ENCODE measurements at places on chromosomes 2 and 18.

DNA sequence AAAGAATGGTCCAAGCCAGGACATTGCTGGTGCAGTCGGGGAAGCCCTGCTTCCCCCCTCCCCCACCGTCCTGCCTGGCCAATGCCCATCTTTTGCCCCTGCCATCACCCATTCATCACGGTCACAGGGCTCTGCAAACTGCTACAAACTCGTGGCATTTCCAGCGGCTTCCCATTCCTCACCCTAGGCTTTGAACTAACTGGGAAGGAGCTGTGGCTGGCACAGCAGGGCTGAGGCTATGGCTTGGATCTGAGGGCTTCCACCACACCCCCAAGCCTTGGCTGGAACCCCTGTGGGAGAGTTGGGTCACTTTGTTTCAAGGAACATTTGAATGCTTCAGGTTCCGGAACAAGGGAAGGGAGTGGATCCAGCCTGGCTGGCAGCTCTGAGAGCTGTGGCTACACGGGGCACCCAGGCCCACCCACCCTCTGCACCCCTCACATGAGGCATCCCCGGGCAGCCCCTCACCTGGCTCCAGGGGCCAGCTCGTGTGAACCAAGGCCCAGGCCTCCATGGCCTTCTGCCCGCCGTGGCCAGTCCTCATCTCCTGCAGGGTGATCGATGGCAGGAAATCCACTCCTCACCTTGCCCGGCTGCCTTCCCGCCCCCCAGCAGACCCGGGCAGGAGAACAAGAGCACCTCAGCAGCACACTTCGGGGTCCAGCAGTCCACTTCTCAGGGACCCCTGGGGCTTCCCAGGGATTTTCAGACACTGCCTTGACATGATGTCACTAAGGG is 58.8 kb upstream of the OTOS start:
- no peak for DNase-seq

DNA sequence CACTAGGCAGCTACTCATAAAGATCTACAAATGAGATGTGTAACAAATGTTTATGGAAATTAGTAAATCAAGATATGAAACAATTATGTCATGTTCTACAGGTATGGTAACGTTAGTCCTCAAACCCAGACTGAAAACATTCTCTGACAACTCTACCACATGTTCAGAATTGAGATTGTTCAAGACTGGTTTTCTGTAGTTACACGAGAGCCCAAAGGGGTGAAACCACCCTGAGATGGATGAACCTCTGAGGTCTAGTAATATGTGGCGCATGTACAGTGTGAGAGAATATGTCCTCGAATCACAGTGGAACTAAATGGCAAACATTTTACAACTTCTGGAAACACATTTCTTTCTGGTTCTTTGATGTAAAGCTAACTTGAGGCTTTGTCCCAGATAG is 614.3 kb downstream of the ZEB2 start:
- DNase-seq = no peak

DNA sequence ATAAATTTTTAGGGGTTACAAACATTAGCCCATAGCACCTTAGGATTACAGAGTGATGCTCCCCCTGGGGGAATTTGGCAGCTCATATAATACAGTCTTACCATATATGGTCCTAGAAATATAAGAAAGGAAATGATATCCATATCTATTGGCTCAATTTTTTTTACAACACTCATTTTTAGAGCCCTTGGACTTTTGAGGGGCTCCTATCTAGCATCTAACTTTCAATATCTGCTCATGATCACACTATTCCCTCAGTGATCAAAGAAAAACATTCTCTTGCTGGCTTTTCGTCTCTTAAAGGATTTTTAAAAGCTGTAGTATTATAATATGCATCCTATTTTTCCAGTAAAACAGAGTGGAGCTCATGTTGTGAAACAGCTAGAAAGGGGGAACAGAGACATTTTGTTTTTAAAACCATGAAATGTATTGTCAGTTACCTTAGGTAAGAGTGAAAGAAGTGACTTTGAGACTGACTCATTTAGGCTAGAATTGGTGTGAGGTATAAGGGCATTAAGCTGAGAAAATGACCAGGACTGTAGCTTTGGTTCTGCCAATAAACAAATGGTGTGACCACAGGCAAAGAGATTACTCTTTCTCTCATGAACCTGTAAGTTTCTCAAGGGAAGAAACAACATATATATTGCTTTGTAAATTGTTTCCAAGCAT is 65.8 kb downstream of the ALPK2 start:
- peak; percentile 21 for DNase-seq

- peak; percentile 87 for DNase-seq
Measured at GRCh38 chr18:59139291-59139614, 431 bp upstream of the SEC11C start.

DNA sequence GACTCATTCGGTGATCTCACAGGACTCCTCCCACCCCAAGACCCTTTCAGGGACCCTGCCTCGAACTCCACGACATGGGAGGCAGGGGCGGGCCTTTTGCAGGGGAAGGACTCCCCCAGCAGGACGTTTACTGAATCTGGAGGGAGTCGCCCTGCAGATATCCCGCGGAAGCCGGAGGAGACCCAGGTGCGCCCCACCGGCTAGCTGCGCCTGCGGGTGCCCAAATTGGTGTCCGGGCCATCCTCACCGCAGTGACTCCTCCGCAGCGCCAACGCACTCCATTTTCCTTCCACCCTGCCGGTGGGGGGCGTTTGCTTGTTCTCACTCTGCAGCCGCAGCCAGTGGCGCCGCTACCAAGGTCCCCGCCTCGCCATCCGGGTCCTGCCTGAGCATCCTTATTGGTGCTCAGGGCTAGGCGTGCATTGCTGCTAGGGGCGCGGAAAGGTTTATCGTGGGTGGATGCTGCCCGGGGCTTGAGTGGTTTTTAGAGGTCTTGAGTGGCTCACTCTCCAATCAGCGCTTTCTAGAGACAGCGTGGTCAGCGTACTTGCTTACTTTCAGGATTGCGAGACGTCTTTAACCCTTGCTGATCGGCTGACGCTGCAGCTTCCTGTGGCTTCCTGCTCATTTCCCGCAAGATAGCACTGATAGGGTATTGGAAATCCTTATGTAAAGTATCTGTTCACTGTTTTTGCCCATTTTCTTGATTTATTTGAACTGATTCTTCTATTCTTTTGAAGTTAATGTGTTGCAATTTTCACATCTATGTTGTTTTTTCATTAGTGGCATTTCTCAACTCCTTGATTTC is 81.4 kb downstream of the BIN1 start:
- DNase-seq = peak; percentile 21

- no peak for DNase-seq
Measured at GRCh38 chr2:215439980-215440512, 4.2 kb upstream of the FN1 start.

DNA sequence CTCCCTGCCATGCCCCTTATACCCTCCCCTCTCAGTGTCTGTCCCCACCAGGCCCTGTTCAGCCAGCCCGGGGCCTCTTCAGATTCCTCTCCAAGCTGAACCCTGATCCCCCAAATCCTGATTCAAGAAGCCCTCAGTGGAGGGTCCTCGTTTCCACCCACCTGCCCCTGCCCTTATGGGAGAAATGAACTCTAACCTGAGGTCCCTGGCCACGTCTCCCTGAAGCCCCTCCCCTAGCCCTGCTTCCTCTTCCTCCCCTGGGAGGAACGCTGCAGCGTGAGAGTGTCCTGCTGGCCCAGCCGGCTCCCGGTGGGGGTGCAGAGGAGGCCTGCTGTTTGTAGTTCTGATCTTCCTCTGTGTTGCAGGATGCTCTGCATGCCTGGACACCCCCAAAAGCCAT is 56.7 kb upstream of the GLI2 start:
- no peak for DNase-seq

- DNase-seq = no peak
Measured at GRCh38 chr2:204483608-204484081, 61.6 kb upstream of the PARD3B start.

DNA sequence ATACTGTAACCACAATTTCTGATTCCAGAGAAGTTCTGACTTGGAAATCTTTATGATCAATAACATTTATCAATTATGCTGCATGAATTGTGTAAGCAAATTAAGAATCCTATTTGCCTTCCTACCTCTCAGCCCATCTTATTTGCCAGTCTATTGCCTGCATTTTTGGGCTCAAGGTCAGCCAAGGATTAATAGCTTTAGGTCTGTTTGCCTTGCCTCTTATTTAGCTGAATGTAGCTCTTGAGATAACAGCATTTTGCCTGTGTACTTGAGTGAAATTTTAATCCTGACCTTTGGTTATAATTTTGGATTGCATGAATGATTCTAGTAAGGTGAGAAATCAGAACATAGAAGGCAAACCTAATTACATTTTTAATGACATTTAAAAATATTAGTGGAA is 51.2 kb downstream of the MYO3B start:
- no peak for DNase-seq

DNA sequence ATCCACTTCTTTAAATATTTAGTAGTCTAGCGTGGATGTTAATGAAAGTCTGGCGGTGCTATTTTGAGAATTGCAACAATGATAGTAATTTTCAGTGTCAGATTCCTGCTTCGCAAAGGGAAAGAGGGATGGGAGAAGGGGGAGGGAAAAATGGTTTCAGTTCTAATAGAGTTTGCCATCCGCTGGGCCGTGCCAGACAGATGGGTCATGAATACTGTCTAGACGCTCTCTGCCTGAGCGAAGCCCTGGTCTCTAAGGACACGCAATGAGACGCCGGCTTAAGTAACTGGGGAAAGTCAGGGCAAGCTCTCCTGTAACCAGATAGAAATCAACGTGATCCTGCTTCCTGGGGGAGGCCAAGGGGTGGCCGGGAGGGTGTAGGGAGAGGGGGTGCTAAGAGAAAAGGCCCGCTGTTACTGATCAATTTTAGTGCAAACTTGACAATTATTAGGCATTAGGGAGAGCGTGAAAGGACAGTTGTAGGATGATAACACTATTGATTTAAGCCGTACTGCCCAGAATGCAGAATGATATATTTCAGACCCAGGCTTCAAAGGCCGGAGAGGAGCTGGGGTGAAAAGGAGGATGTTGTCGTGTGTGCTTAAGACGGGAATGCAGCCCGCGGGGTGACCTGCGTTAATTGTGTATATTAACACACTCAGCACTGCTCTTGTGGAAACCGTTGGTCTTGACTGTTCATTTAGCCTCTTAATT is 229.2 kb downstream of the LDLRAD4 start:
- no peak for DNase-seq

DNA sequence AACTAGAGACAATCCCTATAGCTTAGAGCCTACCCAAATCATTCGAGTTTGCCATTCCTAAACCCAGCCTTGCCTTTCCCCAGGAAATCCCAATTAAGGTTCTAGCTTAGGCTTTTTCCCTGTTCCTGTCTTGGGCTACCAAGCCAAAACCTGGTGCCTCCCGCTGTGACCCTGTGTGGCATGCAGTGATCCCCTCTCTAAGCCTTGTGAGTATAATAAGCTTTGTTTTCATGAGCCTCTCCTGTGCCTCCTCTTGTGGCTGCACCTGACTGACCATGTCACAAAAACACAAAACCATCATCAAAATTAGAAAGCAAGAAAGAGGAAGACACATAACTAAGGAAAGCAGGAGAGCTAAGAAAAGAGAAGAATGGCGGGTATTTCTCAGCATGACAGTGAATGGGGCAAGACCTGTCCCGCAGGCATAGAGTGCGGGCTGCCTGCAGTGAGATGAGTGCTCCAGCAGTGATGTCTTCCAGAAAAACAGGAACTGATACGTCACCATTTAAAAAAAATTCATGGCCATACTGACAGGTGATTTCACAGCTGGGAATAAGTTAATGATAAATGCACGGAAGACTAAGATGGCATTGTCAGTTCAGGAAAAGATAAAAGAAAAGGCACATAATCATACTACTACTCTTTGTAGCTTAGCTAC is 9.2 kb upstream of the PAIP2B start:
- DNase-seq = no peak

DNA sequence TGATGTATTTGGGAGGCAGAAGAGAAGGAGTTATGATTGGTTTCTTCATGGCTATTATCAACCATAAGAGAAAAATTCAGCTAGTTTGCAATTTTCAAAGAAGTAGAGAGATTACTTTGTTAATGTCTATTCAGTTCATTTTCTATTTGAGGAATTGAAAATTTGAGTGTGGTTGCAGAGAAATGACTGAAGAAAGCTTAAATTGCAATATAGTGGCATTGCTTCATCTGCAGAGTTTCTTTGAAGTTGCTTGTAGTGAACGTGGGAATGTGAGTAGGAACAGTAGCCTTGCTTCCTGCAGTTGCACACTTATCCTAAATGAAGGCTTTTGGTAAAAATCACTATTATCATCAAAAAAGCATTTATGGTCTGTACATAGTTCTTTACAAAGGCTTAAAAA is 14.7 kb upstream of the CYRIA start:
- DNase-seq = peak; percentile 85

DNA sequence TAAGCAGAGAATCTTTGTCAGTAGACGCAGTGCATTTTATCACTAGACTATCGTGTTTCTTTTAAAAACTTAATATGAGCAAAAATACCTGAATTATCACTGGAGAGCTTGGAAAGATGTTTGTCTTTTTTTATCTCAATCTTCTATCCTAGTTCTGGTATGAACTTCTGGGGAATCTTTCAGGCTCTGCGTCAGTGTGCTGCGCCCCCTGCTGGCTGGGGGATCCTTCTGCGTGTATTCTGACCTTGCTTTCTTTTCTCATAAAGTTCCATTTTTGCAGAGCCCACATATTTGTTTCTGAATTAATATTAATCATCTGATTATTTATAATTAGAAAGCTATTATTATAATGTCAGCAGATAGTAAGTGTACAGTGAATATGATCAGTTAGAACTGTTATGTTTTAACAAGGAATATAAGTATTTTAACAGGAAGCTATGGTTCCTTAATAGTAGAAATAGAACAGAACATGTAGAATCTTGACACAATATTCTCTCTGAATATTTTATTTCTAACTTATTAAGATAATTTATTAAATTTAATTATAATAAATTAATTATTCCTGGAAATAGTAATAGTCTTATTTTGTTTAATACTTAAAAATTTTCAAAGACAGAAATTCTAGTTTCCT is 945.0 kb upstream of the CRIM1 start:
- peak; percentile 40 for DNase-seq

DNA sequence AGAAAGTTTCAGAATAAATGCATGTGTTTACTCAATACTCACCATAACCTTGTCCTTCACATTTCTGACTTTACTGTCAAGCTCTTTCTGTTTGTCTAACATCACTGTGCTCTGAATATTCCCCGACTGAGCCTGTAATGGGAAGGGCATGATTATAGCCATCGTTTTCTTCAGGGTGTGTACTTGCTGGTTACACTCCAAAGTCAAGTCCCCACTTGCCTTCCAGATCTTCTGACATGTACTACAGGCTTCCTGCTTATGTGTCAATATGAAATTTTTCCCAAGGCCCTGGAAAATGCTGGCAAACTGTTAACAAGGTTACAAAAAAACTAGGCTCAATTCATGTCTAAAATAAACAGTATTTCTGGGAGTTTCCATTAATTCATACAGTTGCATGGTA is 12.9 kb downstream of the STAT1 start:
- DNase-seq = no peak

DNA sequence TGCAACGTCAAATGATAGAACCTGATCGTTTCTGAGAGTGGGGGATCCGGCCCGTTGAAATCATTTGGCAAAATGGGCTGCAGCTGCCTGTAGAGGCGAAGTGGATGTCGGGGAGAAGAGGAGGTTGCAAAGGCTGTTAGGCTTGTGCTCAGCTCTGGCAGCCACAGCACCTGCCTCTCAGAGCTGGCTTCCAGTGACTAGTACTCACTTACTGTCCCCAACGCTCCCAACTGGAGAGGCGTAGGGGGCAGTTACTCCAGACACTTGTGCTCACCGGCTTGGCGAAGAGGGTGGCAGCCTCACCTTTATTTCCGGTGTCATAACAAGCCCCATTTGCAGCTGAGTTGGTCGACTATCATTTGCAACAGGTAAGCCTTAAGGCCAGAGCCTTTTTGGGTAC is 37.9 kb downstream of the NCK2 start:
- no peak for DNase-seq

GRCh38 chr2:45789961-45790723 is 138.7 kb downstream of the PRKCE start:
- no peak for DNase-seq
